HL-60 (cell line): ENCODE measurements at places on chromosomes 16 and 17.

- DNase-seq = no peak
These were observed 390 bp downstream of the ZNRF1 start for GRCh38 chr16:74999219-74999608.

DNA sequence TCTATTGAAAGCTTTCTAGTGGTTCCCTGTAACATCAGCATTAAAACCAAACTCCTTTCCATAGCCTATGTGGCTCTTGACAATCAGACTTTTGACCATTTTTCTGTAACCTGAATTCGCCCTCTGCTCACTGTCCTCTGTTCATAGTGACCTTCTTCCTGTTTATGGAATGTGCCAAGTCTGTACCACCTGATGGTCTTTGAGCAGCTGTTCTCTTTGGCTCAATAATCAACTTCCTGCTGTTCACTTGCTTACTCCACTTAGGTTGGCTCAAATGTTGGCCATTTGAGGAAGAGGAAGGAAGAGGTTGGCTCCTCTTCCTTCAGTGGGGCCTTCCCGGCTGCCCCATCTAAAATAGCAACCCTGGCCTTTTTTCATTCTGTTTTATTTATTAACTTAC, 251.5 kb downstream of the CA10 start:
- no peak for DNase-seq

GRCh38 chr17:41211845-41212466, 14.5 kb upstream of the KRTAP9-2 start:
- DNase-seq = no peak

- DNase-seq = no peak
These were observed 1.5 kb upstream of the CDH13 start for GRCh38 chr16:82625066-82625968.

GRCh38 chr16:13055480-13055879, 154.1 kb downstream of the SHISA9 start:
- DNase-seq = no peak
